NCI-H187 (cell line): ENCODE measurements at places on chromosomes 3 and 15.

- no peak for DNase-seq
Measured at GRCh38 chr15:82045179-82045891, 483 bp downstream of the MEX3B start.

DNA sequence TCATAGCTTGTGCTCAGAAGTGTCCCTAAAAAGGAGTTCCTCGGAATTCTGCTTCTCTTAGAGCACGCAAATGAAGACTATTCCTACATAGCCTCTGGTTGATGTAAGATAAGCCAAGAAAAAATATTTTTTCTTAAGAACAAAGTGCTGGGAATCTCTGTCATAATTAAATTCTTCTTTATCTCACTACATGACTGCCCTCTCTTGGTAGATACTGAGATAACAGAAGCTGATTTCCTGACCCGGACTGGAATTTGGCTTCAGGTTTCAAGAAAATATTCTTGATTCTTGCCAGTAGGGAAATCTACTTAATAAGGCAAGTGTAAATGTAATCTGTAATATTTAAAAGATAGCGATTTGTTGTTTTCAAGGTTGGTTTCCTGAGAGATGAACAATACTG, 31.3 kb upstream of the SETMAR start:
- DNase-seq, result no peak

GRCh38 chr3:50625231-50626182, 8.6 kb downstream of the MAPKAPK3 start:
- DNase-seq, result no peak

DNA sequence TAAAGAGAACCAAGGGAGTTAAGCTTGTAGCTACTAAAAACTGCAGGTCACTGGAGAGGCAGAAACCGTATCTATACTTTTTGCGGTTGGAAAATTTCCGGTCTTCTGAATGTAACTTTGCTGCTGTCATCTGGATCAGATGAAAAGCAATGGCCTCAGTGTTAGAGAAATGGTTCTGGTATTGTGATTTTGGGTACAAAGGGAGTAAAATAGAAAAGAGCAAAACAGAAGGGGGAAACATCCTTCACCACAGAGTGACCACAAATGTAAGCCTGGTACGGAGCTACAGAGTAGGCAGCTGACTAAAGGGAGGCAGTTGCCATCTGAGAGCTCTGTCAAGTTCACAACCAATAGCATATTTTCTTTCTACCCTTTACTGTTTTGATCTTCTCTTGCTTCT, 5.6 kb downstream of the CD96 start:
- DNase-seq, result no peak

GRCh38 chr3:163327086-163327485, 1751.2 kb downstream of the SI start:
- DNase-seq, result no peak

DNA sequence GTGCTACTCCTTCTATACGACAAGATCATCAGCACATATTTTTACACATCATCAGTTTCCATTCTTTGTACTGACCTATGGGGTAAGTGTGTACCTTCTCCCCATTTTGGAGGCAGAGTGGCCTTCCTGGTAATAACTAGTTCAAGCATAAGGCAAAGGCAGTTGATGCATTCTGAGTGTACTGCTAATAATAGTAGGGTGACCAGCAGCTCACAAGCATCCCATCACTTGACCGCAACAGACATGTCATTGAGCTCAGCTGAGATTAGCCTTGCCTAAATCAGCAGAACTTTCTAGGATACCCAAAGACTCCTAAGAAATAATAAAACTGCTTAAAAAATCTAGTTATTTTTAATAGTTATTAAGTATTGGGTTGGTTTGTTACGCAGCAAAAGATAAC, 329.8 kb upstream of the FRG2C start:
- DNase-seq, result no peak

DNA sequence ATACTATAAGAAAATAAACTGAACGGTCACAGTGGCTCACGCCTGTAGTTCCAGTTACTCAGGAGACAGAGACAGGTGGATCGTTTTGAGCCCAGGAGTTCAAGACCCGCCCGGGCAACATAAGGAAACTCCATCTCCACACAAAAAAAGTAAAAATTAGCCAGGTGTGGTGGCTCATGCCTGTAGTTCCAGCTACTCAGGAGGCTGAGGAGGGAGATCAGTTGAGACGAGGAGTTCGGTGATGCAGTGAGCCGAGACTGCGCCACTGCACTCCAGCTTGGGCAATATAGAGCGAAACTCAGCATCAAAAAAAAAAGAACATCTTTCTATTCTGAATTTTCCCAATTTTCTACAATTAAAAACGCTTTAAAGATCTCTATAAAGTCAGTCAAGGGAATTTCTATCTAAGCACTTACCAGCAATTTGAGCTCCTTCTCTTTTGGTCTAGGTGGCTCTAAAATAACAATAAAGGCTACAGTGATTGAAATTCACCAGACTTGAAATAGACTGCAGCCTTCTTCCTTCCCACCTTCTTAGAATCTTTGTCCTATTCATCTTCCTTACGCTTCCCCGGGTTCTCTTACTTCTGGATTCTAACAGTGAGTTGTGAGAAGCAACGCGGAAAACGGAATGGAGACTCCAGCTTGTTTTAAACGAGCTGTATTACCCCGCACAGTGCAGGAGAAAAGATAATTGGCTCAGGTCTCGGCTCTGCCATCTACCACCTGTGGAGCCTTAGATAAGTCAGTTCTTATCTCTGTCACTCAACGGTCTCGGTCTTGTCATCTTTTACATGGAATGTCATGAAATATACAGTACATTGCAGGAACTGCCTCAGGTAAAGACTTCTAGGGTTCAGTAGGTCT, 812 bp upstream of the SEC62 start:
- no peak for DNase-seq

DNA sequence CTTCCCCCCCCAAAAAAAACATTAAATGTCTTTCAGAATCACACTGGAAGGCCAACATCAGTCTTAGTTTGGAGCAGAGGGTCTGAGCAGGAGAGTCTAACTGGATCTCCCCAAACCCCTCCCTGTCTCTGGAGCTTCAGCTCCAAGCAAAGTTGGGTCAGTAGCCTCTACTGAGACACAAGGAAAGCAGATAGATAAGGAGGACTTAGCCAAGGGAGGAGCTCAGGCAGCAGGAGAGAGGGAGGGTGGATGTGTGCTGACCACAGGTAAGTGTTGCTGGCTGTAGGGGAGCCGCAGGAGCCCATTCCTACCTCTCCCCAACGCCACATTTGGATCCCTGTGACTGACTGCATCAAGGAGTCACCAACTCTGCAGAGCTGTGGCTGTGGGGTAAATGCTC, 7.0 kb downstream of the PLCB2 start:
- no peak for DNase-seq

- DNase-seq, result no peak
Measured at GRCh38 chr15:38885001-38885400, 320.4 kb upstream of the RASGRP1 start.

DNA sequence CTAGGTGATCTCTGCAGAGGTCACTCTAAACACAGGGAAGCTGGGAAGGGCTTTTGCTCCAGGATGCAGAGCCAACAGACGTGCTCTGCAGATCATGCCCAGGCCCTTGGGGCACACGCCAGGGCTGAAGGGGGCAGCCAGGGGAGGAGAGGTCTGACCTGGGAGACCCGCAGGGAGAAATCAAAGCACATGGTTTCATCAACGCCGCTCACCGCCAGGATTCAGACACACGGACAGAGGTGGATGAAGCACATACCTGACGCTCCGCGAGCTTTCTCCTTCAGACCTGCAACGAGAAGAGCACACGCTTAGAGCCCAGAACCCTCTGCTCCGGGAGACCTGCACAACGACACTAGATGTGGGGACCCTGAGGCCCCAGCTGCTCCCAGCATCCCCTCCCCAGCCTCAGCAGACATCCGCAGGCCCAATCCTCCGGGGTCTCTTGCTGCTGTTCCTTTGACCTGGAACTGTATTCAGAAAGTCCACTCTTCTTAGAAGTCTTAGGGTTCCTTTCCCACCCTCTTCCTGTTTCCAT, 90.7 kb upstream of the IQSEC1 start:
- no peak for DNase-seq

GRCh38 chr3:114389156-114389555, 95.3 kb downstream of the TIGIT start:
- DNase-seq, result no peak

DNA sequence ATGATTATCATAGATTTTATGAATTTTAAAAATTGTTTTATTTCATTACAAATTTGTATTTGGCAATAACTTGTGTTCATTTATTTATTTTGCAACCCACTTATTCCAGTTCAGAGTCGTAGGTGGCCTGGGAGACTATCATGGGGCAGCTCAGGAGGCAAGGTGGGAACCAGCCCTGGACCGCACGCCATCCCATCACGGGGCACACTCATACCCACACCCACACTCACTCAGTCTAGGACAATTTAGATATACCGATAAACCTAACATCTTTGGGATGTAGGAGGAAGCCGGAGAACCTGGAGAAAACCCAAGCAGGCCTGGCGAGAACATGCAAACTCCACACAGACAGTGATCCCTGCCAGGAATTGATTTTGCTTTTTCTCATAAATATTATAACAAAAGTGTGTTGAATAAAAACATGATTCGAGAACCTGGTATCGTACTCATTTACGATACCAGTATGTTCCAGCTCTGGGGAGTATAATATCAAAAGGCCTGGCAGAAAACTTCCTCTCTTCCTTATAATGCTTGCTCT, 205.3 kb downstream of the NFKBIZ start:
- no peak for DNase-seq

DNA sequence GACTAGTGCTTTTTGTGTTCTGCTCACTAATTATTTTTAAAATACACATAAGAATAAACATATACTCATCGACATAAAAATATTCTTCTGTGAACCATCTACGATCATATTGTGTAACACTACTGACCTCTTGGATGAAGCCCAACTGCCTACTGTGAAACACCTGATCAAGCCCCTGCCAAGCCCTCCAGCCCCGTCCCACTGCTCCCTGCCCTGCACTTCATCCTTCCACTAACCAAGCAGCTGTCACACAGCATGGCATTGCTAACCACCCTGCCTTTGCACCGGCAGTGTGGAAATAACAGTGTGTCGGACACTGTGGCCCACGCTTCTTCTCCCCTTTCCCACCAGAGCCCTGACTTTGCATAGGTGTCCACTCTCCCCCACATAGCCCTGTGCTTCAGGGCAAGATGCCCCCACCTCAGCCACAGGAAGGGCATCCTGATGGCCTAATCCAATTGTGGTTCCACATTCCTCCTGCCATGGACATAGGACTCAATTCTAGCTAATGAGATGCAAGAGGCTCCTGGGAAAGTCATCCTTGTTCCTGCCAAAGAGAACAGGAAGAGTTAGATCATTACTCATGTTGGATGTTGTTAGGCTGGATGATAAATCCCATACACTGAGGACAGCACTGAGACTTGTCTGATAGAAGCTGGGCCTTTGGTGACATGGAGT, 35.0 kb upstream of the ARID3B start:
- no peak for DNase-seq

GRCh38 chr3:97827741-97828471, 6.1 kb downstream of the CRYBG3 start:
- no peak for DNase-seq

GRCh38 chr3:5321666-5322340, 134.3 kb downstream of the EDEM1 start:
- DNase-seq, result no peak

GRCh38 chr3:69443457-69443920, 57.6 kb upstream of the FRMD4B start:
- DNase-seq, result no peak

- no peak for DNase-seq
Measured at GRCh38 chr3:43996379-43997301, 245.0 kb upstream of the TOPAZ1 start.

DNA sequence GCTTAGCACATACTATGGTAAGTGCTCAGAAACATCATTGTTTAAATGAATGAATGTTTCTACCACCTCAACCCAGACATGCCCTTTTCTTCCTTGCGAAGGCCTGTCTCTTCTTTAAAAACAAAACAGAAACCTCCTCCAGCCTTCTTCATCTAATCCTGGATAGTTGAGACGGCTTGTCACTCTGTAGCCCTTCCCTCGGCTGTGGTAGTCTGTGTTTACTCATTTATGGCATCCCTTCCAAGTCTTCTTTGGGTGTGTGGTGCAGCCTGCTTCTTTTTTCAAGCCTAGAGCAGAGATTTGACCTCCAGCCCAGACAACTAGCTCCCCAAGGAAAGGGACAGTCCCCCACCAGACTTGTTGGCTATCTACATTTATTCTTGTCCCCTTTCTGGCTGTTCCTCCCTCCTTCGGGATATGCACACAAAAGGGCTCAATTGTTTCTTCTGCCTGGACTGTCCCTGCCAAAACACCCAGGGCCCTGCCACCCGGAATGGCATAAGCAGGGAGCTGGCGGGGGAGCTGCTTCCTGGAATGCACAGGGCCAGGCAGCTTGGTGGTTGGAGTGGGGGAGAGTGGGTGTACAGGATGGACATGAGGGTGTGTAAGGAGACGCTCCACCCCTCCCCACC, 67.8 kb downstream of the ITGA11 start:
- no peak for DNase-seq

- no peak for DNase-seq
Measured at GRCh38 chr3:133568294-133569014, 5.0 kb upstream of the CDV3 start.

DNA sequence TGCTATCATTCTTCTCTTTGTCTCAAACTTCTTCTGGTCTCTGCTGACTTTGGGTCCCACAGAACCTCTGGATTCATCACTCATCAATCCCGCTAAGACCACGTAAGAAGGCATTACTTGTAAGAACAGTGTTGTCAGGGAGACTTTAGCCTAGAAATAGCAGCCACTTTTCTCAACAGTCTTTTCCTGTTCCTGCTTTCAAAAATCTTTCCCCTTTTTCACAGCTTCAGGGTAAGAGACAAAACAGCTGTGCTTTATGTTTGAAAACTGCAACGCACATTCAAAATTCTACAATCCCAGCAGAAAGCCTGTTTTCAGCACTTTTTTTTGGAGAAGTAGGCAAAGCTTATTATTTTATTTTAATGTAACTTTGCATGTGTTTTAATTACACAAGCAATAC, 42.0 kb upstream of the FAM98B start:
- no peak for DNase-seq

DNA sequence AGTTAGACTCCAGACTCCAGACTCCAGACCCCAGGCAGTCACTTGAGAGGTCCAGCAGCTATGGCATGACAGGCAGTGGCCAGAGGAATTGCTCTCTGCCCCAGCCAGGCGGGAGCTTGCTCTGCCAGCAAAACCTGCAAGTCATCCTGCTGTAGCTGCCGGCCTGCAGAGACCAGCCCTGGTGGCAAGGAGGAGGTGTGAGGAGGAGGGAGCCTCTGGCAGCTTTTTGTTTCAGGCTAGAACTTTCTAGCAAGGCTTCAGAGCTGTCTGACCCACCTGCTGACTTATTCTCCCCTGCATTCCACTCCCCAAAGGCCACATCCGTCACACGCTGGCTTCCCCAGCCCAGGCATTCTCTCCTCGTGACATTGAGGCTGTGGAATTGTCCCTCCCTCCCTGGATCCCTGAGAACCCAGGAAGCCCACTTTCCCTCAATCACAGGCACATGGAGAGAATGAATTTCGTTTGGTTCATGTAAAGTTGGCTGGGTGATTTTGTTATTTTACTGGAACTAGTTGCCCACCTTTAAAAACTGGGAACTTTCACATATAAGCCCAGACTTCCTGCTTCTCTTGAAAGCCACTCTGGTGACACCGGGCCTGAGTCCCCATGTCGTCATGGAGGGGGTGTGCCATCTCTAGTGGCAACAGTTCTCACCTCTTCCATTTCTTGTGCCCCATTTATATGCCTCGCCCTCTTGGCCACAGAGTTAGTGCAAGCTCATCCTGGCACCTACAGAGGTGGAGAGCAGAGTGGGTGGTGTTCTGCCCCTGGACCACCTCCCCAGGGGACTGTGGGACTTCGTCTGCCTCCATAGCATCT, 82.7 kb downstream of the ABHD5 start:
- DNase-seq, result no peak
